GM18507 (cell line): ENCODE measurements at places on chromosomes 3 and 15.

DNA sequence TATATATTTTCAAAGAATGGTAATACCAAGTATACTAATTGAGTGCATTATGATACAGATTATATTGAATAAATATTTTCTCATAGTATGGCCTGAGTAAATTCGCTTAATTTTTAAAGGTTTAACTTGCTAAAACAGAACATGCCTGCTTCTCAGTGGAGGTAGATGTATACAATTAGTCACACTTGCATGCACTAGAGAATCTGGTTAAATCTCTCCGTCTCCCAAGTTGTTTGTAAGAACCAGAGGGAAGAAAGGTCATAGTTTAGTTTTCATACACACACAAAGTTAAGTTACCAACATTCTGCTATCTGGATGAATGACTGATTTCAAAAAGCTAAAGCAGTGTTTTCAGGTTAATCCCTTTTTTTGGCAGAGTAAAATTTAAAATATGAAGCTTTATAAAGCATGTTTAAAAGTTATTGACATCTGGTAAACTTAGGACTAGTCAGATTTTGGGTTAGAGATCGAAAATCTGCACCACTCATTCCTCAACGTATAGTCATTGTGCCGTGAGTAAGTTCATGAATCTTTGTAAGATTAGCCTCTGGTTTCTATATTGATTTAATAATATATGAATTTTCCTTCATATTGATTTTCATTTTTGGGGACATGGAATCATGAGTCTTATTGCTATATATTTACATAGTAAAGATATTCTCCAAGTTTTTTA, 117.6 kb upstream of the SAMMSON start:
- no peak for DNase-seq

GRCh38 chr3:54171509-54171908, 49.2 kb downstream of the CACNA2D3 start:
- no peak for DNase-seq

DNA sequence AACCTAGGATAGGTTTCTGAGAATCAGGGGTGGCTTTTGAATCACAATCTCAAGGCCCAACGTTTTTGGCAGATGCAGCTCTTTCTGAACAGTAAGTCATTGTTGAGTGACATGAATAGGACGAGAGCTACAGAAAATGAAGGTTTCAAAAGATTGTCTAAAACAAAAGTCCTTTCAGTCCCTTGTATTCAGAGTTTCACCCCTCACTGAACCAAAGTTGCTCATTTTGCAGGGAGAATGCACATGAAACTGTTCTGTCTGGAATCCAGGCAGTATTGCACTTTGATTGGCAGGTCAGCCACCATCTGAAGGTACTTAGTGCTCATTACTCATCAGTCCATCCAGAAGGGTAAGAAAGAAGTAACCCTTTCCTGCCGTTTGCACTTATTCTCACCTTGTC, 24.1 kb upstream of the RASGRP1 start:
- no peak for DNase-seq

- no peak for DNase-seq
Observed at GRCh38 chr15:20340931-20341661, 200.5 kb downstream of the GOLGA6L6 start.

GRCh38 chr3:194075802-194076460, 60.0 kb upstream of the HES1 start:
- no peak for DNase-seq

- DNase-seq: no peak
Observed at GRCh38 chr3:115834068-115834467, 210.8 kb downstream of the GAP43 start.

DNA sequence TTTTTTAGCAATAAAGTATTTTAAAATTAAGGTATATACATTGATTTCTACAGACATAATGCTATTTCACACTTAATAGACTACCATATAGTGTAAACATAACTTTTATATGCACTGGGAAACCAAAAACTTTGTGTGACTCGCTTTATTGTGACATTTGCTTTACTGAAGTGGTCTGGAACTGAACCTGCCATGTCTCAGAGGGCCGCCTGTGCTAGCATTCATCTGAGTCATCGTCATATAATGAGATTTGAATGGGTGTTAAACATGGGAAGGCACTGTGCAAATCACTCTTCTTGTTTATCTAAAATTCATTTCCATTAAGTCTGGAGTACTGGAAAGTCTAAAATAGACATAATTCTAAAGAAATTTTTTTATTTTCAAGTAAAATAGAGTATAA, 12.9 kb downstream of the EIF2AK4 start:
- DNase-seq: no peak

GRCh38 chr15:72365844-72366243, 10.0 kb downstream of the HEXA start:
- DNase-seq: peak; percentile 62

DNA sequence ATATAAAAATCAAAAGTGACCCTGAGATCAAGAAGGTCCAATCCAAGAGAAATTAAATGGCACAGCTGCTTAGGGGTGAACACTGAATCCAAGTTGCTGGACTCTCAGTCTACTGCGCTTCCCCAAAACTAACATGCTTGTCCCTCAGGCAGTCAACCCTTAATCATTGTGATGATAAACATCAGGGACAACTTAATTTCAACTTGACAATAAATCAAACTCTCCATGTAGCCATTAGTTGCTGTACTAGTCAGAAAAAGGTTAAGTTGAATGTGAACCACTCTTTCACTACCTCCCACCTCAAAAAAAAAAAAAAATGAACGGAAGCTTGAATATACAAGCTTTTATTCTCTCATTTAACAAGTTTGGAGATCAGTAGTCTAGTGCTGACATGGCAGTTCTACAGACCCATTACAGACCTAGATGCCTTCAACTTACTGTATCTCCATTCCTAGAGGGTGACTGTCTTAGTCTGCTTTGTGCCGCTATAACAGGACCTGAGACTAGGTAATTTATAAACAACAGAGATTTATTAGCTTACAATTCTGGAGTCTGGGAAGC, 185.7 kb downstream of the FHIT start:
- DNase-seq: no peak

GRCh38 chr3:66115858-66116654, 77.3 kb upstream of the MAGI1 start:
- DNase-seq: no peak

- DNase-seq: no peak
Observed at GRCh38 chr15:63672775-63673174, 75.6 kb downstream of the FBXL22 start.

GRCh38 chr3:187648177-187648576, 22.0 kb downstream of the SST start:
- DNase-seq: peak; percentile 3

- DNase-seq: no peak
Observed at GRCh38 chr3:14252321-14253021, 73.9 kb downstream of the LSM3 start.

DNA sequence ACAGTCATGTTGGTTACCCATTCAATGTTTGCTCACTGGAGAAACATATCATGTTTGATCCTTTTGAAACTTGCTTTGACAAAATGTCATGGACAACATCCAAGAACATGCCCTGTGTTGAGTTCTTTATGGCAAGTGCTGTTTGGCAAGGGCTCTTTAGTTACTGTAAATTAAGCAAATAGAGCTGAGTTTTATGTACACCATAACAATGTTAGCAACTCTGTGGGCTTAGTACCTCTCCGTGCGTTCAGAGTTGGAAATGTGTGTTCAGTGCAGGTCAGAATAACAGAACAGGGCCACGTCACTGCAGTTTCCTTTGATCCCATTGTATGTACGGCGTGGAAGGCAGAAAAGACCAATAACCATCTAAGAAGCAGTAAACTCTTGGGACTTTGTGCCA, 132.5 kb downstream of the MYRIP start:
- DNase-seq: no peak

DNA sequence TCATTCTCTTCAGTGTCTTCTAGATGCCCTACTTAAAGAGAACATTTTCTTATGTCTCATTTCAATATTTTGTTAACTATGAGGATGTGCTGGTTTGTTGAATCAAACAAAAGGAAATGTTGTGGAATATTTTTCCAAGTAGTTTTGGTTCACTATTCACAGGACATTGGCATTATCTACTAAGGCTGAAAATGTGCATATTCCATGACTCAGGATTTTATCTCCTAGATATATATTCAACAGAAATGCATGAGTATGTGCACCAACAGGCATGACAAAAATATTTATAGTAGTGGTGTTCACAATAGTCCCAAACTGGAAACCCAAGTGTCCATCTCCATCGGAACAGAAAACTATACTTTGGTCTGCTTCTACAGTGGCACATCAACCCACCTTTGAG, 16.7 kb upstream of the NR1I2 start:
- no peak for DNase-seq

GRCh38 chr3:187947927-187948682, 202.8 kb upstream of the BCL6 start:
- DNase-seq: no peak

- DNase-seq: no peak
Observed at GRCh38 chr3:138675393-138675792, 66.8 kb downstream of the FAIM start.

GRCh38 chr3:160065786-160066185, 77.2 kb downstream of the IL12A start:
- no peak for DNase-seq

DNA sequence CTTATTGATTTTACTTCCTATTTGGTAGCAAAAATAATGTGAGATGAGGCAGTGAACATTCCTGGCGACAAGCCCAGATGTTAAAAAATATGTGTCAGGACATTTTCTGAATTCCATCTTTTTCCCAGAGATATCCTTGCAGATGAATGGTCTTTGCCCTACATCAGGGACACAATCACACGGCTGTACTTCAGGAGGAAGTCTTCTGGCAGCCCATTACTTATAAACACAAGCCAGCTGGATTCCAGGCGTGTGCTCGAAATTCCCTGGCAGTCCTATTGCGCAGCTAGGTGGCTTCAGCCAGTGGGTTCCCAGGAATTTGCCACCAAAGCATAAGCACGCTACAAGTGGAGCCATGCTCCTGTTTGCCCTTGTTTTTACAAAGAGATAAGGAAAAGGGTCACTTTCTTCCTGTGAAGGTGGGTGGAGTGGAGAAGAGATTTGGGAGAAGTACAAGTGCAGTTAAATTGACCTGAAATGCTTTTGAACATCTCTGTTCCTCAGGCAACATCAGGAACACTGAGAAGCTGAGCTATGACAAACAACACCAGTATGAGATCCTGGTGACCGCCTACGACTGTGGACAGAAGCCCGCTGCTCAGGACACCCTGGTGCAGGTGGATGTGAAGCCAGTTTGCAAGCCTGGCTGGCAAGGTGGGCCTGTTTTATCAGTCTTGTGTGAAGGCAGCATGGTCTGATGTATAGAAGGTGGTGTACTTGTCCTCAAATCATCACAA, 257.1 kb upstream of the TRIM42 start:
- no peak for DNase-seq

- DNase-seq: no peak
Observed at GRCh38 chr15:94021621-94022320, 209.6 kb upstream of the MCTP2 start.

- DNase-seq: no peak
Observed at GRCh38 chr15:72421484-72421883, 23.4 kb downstream of the TMEM202 start.

GRCh38 chr3:27342267-27342666, 26.9 kb downstream of the NEK10 start:
- no peak for DNase-seq

GRCh38 chr15:98649472-98650416, 1.4 kb downstream of the IGF1R start:
- DNase-seq: no peak

DNA sequence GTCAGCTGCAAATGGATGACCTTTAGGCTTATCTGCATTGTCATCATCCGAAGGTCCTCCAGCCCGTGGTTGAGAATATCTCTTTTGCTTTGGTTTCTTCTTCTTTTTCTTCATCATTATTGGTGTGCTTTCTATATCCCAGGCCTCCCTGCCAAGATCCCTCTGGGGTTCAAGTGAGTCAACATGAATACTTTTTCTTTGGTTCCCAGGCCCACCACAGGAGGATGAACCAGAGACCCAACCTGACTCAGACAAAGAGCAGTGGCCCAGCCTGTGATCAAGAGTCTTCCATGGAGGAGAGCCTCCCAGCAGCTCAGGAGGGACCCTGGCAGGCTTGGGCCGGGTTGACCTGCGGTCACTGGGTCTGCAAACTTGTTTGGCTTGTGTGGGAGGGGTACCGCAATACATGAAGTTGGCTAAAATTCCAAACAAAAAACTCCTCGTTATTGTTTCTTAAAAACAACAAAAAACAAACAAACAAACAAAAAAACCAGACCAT, 104.2 kb downstream of the MAP4 start:
- DNase-seq: no peak

GRCh38 chr3:134769287-134769868, 25.7 kb upstream of the EPHB1 start:
- no peak for DNase-seq

- no peak for DNase-seq
Observed at GRCh38 chr15:71752604-71753289, 57.6 kb upstream of the NR2E3 start.

DNA sequence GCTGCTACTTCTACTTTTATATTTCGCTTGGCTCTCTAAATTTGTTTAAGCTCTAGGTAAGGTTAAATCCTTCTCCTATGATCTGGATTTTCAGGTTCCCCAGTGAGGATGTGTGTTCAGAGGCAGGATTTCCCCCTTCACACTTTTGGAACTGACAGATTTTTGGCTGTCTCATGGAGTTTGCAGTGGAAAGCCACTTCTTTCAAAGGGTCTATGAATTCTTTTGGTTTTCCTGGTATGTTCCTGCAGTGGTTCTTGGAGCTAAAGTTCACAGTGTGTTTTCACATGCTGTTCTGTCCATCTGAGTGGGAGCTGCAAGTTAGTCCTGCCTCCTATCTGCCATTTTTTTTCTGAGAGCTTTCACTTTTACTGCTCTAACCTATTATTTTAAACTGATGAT, 21.6 kb upstream of the TIGIT start:
- no peak for DNase-seq

DNA sequence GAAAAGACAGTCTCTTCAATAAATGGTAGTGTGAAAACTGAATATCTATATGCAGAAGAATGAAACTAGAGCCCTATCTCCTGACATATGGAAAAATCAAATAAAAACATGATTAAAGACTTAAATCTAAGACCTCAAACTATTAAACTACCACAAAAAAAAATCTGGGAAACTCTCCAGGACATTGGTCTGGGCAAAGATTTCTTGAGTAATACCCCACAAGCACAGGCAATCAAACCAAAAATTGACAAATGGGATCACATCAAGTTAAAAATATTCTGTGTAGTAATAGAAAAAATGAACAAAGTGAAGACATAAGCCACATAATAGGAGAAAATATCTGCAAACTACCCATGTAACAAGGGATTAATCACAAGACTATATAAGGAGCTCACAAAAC, 286.4 kb downstream of the TBC1D5 start:
- DNase-seq: no peak

DNA sequence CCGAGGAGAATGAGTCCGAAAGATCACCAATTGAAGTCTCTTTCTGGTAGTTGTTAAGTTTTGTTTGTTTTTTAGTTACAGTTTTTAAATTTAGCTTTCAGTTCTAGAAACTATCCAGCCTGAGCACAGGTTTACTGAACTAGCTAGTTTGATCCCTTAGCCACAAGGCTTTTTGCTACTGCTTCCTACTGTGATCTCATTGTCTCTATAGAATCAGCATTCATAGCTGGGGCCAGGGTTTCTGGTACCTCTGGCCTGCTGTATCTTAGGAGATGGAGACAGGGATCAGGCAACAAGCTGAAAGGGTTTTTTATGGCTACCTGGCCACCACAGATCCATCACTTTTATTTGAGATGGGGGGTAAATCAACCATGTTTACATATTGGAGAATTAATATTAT, 37.0 kb downstream of the GOLM2 start:
- no peak for DNase-seq
